ENCODE measurements at places on chromosomes 2 and 18. TPM values are rescaled to one million over a fixed set of nuclear protein-coding genes. Genes with fewer than 3 reads are reported as not detected.

DNA sequence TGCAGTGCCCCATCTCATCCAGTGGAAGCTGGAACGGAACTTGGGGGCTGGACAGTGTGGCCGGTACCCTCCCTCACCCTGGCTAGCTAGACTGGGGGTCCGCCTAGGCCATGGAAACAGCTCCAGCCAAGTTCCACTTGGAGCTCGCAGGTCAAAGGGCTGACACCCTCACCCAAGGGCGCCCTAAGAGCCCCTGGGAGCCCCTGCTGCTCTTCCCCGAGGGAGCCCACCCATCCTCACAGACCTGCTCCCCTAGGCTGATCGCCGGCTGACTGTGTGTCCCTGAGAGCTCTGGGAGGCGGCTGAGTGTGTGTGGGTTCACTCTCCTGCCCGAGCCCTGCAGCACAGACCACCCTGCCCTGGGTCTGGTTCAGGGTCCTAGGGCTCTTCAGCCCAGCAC is 118.2 kb upstream of the OTOS start:
- no peak for DNase-seq

DNA sequence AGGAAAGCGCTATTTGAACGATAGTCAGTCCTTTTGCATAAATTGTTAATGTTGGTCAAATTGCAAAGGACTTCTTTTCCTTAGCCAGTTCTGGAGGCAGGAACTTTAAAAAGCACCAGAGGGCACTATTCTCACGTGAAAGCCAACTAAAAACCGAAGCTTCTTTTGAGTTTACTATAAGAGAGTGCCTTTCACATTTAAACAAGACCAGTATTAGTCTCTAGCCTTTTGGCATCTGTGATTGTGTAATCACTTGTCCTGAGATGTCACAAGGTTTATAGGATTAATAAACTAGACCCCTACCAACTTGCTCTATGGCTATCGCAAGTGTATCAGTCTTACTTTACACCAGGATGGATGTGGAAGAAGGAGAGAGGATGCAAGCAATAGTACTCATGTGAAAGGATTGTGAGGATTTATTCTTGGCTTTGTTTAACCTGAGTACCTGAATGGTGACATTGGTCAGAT is 14.4 kb upstream of the STAT4 start:
- DNase-seq, result no peak

The SP140 gene
- total RNA-seq, result 67.9 TPM

The ATG4B gene
- 127 TPM for total RNA-seq

- DNase-seq, result no peak
Measured at GRCh38 chr2:49719241-49719640, 564.9 kb upstream of the FSHR start.

All from natural killer cell treated with Interleukin-12 subunit alpha and Interleukin-12 subunit beta and Interleukin-15 and Interleukin-18, amount 100 ng/mL, for 72 hours (primary cell).